Myocyte (in vitro differentiated cells): ENCODE measurements at places on chromosomes 3 and 15. TPM values are rescaled to one million over a fixed set of nuclear protein-coding genes. Genes with fewer than 3 reads are reported as not detected.
A peak's percentile ranks its signal among the peaks of the same experiment; 100 is the strongest.

Gene PEX11A
- total RNA-seq: 7.1 and 7.3 TPM in 2 replicates

Gene FOXL2NB
- 3.2 and 3.3 TPM in 2 replicates for total RNA-seq

Gene GOLGA8G
- not detected in 2 replicates for total RNA-seq

Gene MOBP
- total RNA-seq: not detected in 2 replicates

Gene KLHL40
- total RNA-seq: 55.6 and 67.1 TPM in 2 replicates

Gene CIDEC
- 0.26 TPM in 1 of 2 replicates, not detected in the other for total RNA-seq

Gene GOLGA8M
- total RNA-seq: 0.64 TPM in 1 of 2 replicates, not detected in the other

DNA sequence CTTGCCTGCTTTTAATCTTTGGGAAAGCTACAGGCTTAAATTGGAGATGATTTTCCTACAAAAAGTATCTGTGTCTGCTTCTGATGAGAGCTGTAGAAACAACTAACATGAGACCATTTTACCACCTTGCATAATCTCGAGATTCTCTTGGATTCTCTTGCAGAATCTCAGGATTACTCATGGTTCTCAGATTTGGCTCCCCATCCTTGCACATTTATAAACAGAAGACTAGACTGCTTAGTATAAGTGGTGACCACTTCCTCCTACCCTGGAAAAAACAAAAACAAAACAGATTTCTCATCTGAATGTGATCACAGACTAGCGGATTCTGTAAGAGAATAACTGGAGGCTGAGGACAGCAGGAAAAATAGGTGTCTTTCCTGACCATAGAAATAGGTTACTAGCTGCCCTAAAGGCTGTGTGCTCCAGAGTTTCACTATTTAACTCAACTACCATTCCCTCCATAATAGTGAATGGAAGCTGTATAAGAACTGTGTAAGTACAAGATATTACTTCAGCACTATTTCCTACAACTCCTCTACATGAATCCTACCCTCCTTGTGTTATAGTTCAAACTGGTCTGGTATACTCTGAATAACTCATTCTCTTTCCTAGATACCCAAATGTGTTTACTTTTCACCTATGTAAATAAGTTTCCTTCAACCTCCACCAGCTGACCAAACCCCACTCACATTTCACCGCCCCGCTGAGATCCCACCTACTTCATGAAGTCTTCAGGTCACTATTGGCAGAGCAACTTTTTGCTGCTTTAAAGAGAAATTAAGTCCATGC is 122.2 kb upstream of the C2CD4B start:
- DNase-seq: no peak

DNA sequence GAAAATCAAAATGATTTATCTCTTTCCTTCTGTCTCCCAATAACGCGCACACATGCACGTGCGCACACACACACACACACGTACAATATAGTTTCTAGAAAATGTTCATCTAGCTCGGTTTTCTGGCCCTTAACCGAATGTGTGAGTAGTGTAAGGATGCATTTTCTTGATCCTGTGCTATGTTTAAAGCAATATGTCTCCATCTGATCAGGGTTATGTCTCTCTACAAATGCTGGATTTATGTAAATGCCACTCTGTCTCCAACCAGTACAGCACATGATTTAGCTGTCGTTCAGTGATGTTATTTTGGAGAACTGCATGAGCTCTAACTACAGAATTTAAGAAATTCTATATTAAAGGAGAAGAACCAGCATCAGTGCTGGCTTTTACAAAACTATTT is 198.0 kb downstream of the TJP1 start:
- DNase-seq: no peak

- DNase-seq: peak; percentile 70
Measured at GRCh38 chr3:139797724-139798343, 120.1 kb upstream of the NMNAT3 start.

DNA sequence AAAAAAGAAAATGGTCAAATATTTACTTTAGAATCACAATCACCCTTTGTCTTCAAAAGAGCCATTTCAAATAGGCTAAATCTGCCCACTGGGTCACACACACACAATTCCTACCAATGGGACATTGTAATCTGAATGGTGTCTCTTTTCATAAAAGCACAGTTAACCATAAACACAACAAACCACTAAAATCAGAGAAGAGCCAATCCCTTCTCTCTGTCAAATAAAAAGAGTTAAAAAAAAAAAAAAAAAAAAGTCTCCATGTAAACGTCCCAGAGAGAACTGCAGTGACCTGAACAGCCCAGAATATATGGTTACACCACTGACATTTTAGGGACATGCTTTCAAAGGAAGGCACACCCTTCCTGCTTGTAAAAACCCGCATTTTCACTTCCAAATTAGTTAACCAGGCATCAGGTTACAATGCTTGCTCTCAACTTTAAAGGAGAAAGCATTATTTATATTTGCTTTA is 63.7 kb downstream of the PRICKLE2 start:
- no peak for DNase-seq

DNA sequence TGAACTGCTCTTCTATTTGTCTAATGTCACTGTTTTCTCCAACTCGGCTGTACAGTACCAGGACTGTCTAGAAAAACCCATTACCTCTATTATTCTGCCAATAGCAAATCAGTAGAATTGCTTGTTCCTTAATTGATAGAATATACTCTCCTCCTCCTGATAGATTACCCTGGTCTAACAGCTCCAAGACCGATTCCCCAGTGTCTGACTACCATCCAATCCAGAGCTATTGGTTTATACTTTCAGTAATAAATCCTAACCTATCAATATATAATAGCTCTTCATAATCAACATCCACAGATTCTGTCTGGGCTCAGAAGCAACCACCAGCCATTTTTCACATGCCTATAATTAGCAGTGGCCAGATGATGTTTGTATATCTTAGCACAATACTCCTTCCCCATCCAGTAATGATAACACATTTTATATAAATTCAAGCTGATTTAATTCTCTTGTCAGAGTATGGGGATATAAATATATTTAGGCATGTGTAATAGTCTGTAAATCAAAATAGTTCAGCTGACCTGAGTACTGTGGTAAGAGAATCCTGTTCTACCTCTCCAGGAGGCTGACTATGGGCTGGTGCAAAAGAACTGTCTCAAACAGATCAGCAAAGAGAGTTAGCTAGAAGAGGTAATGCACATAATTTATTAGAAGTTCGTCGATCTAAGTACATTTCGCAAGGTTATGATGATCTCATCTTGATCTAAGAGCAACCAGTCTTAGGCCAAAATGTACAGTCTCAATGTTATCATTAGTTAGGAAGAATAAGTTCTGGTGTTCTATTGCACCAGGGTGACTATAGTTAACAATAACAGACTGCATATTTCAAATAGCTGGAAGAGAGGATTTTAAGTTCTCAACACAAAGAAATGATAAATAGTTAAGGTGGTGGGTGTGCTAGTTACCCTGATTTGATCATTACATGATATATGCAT is 193.4 kb downstream of the SHOX2 start:
- DNase-seq: no peak

DNA sequence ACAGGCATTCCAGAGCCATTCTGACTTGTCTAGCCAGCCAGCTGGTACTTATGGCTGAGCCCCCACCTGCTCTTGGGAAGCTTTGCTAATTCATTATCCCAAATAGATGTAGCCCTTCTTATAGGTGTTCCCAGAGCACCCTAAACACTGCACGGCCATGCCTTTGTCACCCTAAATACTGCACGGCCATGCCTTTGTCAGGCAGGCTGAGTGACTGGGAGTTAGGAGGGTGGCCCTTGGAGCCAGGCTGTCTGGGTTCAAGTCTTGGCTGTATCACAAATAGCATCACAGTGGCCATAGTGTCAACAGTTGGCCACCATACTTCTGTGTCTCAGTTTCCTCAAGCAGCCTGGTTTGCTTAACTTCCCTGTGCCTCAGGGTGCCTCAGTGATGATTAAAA is 292.3 kb downstream of the ADAMTS17 start:
- no peak for DNase-seq

DNA sequence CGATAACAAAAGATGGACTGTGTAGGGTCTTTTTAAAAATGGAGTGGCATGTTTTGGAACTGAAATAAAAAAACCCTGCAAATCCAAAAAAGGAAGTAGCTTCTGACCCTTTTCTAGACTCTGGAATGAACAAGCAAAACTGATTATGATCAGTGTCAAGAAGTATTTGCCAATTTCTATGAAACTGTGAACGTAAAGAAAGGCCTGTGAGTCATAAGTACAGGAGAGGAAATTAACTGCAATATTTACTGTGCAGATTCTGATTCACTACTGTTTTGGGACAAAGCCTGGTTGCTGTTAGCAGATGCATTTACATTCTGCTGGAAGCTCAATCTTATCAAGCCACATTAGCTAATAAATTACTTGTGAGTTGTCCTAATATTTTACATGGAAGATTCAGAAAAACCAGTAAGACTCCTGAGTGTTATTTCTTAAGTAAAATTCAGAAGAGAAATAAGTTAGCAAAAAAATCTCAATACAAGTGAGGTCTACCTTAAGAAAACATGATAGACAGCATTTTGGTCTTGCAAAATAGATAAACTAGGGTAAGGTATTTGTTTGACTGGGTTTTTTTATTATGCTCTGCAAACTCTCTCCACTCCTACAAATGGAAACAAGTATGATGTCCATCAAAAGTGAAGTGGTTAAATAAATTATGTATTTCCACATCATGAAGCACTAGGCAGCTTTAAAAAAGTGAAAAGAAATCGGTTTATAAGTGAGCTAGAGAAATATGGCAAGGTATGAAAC is 90.2 kb upstream of the LMOD3 start:
- DNase-seq: no peak

DNA sequence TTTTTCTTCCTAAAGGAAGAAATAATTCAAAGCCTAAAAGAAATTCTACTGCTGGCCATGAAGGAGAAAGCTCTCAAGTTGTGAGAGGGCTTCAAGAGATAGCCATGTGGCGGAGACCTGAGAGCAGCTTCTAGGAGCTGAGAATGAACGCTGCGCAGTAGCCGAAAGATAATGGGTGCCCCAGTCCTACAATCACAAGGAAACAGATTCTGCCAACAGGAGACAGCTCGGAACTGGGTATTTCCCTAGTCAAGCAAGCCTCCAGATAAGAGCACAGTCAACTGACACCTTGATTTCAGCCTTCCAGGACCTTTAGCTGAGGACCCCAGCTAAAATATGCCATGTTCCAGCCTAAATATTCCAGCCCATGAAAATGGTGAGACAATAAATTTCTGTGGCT is 824.1 kb downstream of the FHIT start:
- DNase-seq: no peak

- peak; percentile 18 for DNase-seq
Measured at GRCh38 chr3:31858439-31858838, 122.6 kb downstream of the OSBPL10 start.

- no peak for DNase-seq
Measured at GRCh38 chr15:75763137-75763611, 50.5 kb upstream of the CSPG4 start.

DNA sequence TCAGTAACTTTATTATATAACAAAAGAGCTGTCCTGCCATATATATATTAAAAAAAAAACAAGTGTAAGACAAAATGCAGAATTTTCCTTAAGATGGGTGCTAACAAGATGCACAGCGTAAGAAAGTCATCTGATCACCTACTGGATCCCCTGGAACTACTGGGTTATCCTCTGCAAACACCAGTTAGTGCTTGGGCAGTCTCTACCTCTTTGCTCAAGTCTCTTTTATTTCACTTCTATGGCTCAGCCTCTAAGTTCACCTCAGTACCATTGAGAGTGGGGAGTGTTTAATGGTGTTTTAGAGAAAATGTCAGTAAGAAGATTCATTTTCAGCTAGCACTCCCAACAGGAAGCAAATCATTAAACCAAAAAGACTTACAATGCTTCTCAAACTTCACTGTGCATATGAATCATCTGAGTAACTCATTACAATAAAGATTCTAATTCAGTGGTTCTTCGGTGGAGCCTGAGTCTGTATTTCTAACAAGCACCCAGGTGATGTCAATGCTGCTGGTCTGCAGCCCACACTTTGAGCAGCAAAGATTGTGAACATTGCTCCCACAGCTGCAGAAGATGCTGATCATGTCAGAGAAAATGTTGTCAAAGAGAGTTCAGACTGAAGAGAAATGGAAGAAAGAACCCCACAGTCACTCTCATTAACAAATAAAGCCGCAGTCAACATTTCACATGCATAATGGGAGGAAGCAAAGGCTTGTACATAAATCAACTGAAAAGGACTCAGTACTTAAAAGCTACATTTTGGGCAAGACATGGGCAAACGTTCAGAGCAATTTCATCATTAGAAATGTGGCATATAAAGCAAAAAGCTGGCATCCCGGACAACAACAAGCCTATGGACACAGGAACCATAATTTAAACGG is 227.1 kb upstream of the ATP11B start:
- no peak for DNase-seq

- DNase-seq: no peak
Measured at GRCh38 chr3:50275141-50275995, 3.5 kb upstream of the LSMEM2 start.

GRCh38 chr3:41338276-41338675 is 139.0 kb downstream of the CTNNB1 start:
- DNase-seq: no peak

DNA sequence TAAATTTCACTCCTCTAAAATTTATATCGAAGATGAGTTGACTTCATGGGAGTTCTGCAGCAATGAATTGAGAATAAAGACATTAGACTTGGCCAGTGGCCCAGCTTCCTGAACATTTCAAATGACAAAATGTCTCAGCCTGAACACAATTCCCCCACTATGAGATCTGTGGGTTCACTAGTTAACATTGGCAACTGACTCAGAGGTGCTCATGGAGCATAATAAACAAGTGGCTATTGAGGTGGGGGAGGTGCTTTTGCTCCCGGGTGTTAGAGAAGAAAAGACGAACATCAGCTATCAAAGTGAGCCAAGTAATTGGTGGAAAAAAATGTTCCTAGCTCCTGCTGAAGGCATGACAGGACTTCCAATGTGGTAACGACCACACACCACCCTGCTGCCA is 6.3 kb downstream of the ATP13A4 start:
- DNase-seq: no peak

- DNase-seq: no peak
Measured at GRCh38 chr15:100588638-100589242, 13.2 kb downstream of the LINS1 start.

DNA sequence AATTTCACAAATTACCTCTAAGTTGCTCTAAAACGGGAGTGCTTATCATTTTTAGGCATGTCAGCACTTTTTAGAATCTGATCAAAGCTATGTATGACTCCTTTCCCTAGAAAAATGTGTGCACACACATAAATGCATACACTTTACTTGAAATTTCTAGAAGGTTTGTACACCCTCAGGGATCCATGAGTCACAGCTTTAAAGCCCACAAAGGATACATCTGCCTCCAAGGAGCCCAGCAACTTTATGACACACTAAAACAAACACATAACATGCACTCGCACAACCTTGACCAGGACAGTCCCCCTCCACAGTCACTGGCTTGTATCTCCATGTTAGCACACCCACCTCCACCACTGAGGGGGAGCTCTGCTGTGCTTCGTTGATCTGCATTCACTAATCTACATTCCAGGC is 722.0 kb upstream of the CFAP20DC start:
- peak; percentile 16 for DNase-seq
